ENCODE measurements at places on chromosomes 1 and 21.

- no peak for DNase-seq
These were observed 676.0 kb downstream of the PLA2G4A start for GRCh38 chr1:187504779-187505178.

GRCh38 chr21:45504516-45505415 is 37.5 kb downstream of the SLC19A1 start:
- no peak for DNase-seq

- DNase-seq: no peak
These were observed 25.8 kb downstream of the NDUFS5 start for GRCh38 chr1:39051956-39052355.

GRCh38 chr1:116265931-116266863 is 106.8 kb upstream of the ATP1A1 start:
- no peak for DNase-seq

DNA sequence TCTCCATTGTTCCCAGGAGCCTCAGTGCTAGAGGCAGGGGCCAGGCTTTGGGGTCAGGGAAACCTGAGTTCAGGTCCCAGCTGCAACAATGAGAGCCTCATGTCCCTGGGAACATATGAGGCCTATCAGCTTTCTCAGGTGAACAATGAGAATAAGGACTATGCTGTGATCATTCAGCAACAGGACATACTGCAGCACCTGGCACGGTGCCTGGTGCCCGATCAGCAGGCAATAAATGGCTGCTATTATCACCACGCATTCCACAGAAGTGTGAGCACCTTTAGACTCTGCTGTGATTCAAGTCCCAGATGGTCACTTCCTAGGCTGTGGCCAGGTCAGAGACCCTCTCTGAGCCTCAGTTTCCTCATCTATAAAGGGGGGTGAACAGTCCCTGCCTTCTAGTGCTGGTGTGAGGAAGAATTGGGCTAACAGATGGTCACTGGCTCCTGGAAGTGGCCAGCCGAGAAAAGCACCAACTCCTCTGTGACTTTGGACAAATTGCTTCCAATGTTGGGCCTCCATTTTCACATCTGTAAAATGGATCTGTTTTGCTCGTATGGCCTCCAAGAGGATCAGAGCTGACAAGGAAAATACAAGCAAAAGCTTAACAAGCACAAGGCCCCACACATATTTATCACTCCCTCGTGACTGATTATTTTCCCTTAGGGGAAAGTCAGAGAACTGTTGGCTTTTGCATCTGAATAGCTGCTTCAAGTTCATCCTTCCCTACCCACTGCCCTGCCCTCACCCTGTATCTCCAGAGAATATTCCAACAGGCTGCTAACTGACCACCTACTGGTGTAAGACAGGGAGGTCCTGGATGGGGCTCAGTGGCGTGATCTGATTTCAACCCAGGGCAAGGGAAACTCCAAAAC is 1.1 kb downstream of the SLC5A9 start:
- DNase-seq: no peak

DNA sequence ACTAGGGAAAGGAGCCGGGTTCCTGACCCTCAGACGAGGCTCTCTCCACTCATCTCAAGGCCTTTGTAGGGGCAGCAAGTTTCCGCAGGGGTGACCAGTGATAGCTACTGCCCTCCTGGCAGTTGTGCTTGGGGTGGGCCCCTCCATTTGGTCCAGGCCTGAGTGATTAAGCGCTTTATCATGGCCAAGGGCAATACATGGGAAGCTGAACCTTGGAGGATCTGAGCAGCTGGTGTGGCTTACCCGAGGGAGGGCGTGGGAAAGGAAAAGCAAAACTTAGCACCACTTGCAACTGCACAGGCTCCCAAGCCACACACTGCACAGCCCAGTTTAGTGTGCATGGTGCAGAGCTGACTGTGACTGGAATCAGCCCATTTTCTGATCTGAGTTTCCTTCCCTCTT is 47.8 kb downstream of the GADD45A start:
- no peak for DNase-seq

DNA sequence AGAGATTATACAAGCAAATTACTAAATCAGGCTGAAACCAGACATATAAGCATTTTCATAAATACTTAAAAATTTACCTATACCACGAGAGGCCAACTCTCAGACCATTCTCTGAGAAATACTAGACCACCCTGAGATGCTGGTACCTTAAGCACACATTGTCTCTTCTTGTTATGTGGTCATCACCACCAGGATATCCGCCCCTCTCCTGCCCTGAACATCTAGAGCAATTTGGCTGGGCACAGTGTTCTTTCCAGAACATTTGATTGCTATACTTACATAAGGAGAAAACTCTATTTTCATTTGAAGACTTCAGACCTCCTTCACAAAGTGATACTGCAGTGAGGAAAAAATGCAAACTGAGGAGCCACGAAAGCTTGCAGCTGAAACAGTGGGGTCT is 36.2 kb upstream of the DUSP10 start:
- DNase-seq: no peak

- DNase-seq: no peak
These were observed 39.0 kb downstream of the SLC37A1 start for GRCh38 chr21:42552407-42553336.

- DNase-seq: no peak
These were observed 101.8 kb upstream of the LPGAT1 start for GRCh38 chr1:211932231-211932932.

DNA sequence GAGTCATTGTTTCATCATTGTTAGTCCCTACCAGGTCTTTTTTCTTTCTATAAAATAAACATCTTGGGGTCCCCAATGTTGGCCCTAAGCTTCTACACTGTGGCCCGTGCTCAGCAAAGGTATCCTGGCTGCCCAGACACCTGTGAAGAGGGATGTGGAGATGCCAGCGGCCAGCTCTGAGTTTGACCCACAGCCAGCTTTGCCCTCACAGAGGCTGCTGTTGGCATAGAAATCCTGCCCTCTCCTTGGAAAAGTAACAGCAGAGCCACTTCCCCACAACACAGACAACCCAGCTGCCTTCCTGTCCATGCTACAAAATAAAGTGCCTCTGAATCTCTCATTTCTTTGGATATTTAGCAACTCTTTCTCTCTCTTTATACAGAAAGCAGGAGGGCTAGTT is 6.0 kb downstream of the TRIM62 start:
- DNase-seq: no peak

GRCh38 chr21:25709684-25710265 is 24.9 kb downstream of the ATP5PF start:
- no peak for DNase-seq

DNA sequence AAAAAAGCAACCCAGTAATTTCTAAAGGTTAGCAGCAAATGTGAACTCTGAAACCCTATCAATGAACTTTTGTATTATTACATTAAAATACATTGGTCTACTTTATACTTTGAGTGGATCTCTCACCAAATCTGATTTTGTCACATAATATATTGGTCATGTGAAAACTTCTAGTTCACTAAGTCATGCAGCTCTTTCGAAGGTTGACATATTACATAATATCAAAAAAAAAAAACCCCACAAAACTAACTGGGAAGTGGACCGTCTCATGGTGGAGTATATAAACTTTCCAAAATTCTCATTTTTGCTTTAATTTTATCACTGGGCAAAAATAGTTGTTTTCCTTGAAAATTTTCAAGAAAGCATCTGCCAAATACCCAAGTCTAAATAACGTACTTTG is 50.4 kb downstream of the GATAD2B start:
- DNase-seq: no peak

DNA sequence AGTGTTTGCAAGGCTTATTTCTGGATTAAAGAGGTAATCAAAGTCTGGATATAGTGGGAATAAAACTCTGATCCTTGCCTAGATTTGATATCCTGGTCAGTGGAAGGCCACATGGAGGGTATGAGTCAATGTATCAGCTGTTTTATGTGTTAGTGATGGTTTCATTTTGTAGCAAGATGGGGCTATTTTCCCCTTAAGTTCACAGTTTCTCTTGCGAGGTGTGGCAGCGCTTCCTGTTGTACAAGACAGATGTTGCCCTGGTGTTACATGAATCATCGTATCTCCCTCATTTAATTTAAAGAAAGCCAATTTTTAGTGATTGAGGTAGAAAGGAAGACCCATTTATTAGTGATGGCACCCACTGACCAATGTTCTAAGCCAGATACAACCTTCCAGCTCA is 220.2 kb downstream of the DUSP10 start:
- DNase-seq: no peak

- DNase-seq: no peak
These were observed 3.1 kb upstream of the VWA1 start for GRCh38 chr1:1432274-1432950.

GRCh38 chr21:40923901-40924300 is 76.9 kb upstream of the DSCAM start:
- DNase-seq: no peak

GRCh38 chr1:58882322-58882948 is 98.6 kb upstream of the JUN start:
- no peak for DNase-seq

GRCh38 chr1:230387296-230387695 is 38.8 kb downstream of the PGBD5 start:
- no peak for DNase-seq

GRCh38 chr21:37199057-37199924 is 67.8 kb downstream of the VPS26C start:
- DNase-seq: no peak

Data from midbrain (tissue), 1 donor.